ENCODE measurements at places on chromosomes 1 and 21.

GRCh38 chr1:214233856-214234634 lies 46.9 kb upstream of the SMYD2 start:
- no peak for DNase-seq

GRCh38 chr1:37793773-37794371 lies at the start of gene MANEAL:
Gene MANEAL, plus strand, starts transcription at chr1:37793847. Its CDS starts 336 bp downstream, at chr1:37794183.
- DNase-seq, result no peak

- DNase-seq, result no peak
Observed at GRCh38 chr1:203324105-203325025, 19.0 kb downstream of the BTG2 start.

DNA sequence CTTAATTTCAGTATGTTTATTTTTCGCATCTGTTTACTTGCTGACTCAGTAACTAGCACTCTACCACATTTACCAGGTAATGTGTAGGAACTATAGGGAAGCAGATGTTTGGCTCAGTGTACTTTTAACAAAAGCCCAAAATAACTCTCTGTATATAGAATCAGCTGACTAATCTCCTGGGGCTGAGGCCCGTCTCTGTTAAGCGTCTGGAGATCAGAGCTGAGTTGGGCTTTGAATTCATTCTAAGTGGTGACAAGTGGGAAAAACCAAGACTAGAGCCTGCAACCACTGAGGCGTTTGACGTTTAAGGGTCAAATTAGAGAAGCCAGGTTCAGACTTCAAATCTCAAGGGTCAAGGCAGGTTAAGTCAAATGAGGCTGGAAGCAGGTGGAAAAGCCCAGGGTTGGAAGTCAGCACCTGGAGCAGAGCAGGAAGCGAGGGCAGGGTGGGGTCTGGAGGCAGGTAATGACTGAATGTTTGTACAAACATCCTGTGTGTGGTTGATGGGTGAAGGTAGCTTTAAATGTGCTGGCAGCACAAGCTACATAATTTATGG lies 56.8 kb upstream of the LYST start:
- no peak for DNase-seq

DNA sequence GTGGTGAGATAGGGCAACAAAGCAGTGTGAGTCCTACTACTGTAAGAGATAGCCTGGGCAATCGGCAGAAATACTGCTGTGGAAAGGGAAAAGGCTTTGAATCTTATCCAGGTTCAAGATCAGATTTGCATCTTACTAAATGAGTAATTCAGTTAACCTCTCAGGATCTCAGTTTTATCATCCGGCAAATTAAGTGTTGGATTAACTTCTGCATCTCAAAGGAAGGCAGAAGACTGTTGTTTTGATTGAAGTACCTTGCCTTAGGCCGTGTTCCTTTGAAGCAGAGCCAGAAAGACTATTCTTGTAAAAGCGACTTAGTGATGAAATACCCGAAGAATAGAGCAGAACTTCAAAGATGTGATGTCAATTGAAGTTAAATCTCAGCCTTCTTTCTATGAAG lies 612.9 kb upstream of the USP24 start:
- DNase-seq, result no peak

DNA sequence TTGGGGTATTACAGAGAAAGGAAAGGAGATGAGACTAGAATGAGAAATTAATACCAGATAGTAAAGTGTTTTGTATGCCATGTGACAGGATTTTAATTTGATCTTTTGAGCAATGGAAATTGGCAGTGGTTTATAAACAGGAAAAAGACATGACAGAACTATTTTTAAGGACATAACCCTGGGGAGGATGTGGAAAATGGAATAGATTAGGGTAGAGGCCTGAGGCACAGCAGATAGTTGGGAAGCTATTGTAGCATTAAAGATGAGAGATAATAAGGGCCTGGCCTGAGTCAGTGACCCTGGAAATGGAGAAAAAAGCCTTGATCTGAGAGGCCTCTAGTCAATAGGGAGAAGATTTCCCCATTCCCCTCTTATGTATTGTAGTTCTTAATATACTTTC lies 22.1 kb upstream of the KCNA3 start:
- no peak for DNase-seq

- DNase-seq, result no peak
Observed at GRCh38 chr1:55888685-55889317, 673.6 kb upstream of the USP24 start.

- DNase-seq, result no peak
Observed at GRCh38 chr1:6444377-6444776, 19.8 kb downstream of the ESPN start.

DNA sequence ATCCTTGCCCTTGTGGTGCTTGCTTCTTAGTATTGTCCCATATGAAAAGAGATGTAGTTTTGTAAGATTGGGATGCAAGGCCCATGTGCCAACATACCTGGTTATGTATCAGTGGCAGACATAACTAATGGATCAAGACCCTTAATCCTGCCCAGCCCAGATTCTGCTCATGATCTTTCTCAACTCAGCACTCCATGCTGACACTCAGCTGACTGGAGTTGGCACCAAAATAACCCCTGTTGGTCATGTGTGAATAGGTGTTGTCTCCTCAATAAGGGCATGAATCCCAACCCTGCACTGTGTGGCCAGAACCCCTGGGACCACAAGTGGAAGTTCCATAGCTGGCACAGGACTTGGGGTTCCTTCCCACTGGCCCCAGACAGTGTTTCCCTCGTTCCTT lies 13.9 kb upstream of the CNR2 start:
- DNase-seq, result no peak

DNA sequence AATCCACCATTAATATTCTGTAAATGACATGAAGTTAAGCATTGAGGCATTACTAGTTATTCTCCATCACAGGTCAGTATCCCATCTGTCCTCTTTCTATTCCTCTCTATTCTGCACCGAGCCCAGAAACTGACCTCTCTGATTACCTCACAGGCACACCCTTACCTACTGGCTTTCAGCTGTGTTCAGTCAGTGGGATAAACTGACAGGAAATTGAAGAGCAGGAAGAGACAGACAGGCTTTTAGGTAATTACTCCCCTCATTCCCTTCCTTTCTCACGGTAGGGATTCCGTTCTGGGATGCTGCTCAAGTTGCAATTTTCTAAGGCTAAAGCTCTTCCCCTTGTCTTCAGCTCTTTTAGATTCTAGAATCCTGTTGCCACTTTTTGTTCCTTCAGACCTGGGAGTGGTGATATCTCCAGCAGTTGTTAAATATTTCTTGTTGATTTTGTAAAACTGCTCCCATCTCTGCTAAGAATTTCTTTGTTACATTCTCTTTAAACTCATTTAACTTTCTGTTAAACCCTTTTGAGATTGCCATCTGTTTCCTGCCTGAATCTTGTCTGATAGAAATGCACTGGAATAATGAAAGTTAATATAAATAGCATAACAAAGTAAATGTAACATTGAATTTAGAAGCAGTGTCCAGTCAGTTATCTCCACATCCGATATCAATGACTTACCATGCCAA lies 1063.4 kb downstream of the PLA2G4A start:
- no peak for DNase-seq

All from KG1 (cell line).